ENCODE measurements at places on chromosomes 11 and 22.

DNA sequence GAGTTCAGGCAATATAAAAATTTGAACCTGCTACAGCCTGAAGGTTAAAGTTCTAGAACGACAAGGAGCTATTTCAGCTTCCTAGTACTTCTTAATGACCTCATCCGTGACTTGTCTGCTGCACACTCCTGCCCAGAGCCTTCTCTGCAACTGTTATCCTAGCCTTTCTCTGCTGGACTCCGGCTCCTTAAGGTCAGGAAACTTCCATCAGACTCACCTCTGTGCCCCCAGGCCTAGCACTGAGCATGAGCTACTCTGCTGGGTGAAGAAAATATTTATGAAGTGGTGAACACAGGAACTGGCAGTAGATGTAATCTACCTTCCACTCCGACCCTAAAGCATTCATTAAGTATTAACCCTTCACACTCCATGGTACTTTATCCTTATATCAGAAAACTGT lies 18.4 kb downstream of the CSNK2A3 start:
- DNase-seq: no peak

DNA sequence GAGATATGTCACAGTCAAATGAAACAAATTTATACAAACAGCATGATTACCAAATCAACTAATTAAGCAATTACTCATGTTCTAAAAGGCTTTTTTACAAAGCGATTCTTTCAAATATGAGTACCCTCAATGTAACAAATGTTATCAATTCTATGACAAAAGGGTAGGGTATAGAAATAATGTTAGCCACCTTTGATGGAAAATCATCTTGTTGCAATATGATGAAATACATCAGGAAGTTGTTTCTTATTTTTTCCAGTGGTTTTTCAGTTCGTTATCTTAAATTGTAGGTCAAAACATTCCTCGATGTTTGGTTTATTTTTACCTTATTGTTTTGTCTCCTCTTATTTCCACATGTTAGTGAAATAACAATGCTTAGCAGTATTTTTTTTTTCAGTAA lies 6.5 kb downstream of the ARHGEF12 start:
- no peak for DNase-seq

DNA sequence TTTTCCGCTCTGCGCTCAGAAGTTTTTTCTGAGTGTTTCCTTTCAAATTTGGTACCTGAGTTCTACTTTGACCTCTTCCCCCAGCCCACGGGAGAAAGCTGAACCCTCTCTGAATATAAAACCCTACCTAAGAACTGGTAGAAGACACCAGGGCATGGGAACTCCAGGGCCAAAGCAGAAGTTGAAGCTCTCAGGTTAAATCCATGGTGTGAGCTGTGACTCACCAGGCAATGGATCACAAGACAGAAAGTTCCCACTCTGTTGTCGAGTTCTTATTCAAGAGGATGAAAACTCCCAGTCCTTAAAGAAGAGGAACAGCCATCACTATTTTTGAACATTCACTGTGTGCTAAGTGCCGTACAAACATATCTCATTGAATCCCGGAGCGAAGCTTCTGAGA lies 8.9 kb downstream of the TMEM218 start:
- DNase-seq: no peak

DNA sequence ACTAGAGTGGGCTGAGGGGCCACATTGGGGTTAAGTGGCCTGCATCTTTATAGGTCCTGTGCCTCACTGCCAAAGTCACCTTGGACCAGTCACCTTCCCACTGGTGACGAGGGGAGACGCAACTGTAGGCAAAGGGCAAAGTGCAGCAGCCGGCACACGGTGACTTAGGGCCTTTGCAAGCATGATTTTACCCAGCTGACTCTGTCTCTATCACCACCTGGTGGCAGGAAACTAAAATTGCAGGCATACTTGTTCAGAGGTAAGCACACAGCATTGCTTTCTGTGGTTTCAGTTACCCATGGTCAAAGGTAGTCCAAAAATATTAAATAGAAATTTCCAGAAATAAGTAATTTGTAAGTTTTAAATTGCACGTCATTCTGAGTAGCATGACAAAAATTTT lies 1164.4 kb downstream of the BRD1 start:
- DNase-seq: no peak

DNA sequence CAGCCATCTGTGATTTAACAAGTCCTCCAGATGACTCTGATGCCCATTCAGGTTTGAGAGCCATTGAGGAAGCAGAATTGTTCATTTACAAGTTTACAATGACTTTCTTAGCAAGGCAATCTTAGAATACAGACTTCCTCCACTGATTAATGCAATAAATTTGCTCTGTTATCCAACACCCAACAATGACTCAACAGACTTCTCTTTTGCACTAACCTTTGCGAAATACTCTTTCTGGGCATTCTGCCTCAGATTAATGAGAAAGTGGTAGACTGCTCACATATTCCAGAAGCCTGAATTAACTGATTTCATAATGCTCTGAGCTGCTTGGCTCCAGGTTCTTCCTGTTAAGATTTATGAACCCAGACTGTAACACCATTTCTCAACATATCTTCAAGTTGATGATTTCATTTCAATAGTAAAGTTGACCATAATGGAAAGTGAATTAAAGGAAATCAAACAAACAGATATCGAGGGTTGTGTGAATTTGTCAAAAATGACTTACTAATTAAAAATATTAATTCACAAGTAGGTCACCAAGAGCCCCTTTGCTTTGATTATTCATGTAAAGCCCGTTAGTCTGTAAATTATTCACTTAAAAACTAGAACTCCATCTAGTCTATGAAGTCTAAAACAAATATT lies 70.5 kb upstream of the BLID start:
- peak; percentile 95 for DNase-seq

DNA sequence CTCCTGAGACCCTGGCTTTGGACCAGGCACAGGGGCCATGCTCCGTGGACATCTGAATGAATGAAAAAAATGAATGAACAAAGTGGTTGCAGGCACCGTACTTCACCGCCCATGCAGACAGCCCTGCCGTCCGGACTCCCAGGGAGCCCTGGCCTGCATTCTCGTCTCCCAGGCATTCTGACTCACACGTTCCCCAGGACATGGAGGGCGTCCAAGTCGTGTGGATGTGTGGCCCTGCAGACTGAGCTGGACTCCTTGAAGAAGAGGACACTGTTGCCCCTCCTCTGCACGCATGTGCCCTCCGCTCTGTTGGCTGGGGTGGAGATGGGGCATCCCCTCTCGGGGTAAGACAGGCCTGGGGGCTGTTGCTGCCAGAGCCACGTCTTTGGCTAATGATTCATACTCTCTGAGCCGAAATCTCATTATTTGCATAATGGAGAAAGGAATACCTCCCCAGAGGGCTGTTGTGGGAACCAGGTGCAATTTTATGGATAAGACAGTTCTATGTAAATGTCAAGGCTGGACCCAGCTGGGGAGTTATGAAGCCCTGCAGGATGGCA lies 49.7 kb downstream of the RTL6 start:
- DNase-seq: peak; percentile 88

Data from AG04449 (cell line).